ENCODE measurements at places on chromosomes 4 and X.

- DNase-seq, result peak; percentile 63
These were observed 118.0 kb downstream of the PDE5A start for GRCh38 chr4:119510395-119511149.

- no peak for DNase-seq
These were observed 1044.4 kb upstream of the DIAPH2 start for GRCh38 chrX:95640226-95640625.

- DNase-seq, result no peak
These were observed 149.8 kb downstream of the CHM start for GRCh38 chrX:85897362-85898126.

- DNase-seq, result no peak
These were observed 111.6 kb downstream of the AFF2 start for GRCh38 chrX:148611993-148612392.

- DNase-seq, result no peak
These were observed 83.0 kb downstream of the FAM193A start for GRCh38 chr4:2619459-2619858.

DNA sequence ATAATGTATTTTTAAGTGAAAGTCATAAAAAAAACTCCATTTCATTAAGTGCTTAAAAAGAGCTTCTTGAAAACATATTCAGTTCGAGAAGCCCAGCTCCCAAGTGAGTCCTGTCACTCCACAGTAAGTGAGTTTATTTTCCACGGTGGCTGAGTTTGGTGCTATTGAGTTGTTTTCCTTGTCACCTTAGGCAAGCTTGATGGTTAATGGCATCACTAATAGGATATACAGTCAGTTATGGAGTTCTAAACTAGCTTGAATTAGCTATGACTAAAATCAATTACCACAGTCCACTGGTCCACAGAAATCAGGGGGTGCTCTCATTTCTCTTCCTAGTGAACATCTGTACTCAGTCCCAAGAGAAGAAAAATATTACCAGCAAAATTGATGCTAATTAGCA, 1526.2 kb upstream of the IGFBP7 start:
- DNase-seq, result no peak

DNA sequence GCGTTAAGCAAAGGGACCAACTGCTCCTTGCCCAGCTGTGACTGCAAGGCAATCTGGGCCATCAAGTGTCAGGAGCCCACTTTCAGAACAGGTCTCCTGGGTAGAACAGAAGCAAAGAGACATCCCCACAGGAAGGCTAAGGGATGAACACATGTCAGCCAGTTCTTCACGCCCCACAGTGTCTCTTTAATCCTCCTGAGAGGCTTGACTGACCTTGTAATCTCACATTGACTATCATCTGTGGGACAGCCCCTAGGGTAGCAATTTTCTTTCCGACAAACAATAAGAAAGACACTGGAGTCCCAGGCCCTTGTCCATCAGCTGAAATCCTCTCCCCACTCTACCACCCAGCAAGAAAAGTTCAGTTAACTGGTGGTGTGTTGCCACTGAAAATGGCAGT, 1.0 kb downstream of the CHRDL1 start:
- no peak for DNase-seq

- DNase-seq, result no peak
These were observed 221.2 kb downstream of the SPRY1 start for GRCh38 chr4:123617791-123618190.

DNA sequence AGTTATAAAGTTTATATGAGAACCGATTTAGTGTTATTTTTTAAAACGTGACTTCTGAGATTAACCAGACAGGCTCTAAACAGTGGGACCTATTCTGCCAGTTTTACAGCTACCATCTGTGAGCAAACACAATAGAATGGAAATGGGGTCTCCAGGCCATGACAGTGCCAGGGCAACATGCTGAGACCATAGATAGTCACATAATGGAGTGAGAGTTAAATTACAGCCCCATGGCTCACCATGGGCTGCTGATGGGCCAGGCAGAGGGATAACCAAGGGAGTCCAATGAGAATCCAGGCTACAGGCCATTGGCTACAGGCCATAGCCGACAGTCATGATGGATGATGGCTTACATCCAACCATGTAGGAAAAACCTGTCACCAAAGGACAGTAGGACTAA, 183.5 kb upstream of the NDP start:
- DNase-seq, result no peak

DNA sequence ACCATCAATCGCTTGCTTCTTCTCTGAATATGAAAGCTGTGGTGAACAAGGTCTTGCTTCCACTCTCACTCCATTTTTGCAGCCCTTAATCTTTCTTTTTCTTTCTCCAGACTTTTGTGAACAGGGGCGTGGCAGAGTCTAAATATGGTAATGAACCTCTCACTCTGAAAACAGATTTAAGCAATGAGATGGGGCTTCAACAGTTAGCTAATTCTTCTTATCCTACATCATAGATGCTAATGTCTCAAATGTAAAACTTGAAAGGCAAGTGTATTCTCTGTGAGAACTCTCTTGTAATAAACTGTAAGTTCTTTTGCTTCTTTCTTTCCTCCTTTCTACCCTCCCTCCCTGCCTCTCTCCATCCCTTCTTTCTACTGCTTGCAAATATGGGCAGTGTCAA, 106.5 kb upstream of the ANK2 start:
- no peak for DNase-seq

- no peak for DNase-seq
These were observed 131.9 kb upstream of the RADX start for GRCh38 chrX:106479920-106480319.

DNA sequence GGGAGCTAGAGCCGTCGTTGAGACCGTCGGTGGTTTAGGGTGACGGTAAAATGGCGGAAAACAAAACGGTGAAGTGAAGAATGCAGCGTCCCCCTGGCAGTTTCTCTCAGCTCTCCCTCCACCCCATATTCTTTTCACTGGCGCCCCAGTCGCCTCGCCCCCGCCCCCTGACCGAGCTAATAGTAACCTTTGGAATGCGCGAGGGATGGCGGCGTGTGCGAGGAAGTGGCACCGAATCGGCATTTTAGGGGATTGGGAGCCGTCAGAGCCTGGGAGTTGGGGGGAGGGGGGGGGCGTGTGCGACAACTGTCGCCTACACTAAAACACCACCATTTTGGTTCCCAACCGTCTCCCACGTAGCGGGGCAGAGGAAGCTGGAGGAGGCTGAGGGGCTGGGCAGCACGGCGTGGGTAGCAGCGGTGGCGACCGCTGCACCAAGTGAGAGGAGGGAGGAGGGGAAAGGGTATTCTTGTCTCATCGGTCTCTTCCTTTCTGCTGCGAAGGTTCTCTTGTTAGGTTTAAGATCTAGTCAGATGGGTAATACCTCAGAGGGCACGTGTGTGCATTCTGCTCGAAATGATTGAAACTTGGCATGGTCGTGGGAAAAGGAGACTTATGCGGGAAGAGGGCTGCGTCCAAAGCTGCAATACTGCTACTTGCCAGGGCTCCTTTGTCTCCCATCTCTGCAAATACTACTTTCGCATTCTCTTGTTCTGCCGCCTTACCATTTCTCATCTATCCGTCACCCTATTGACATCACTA, 840 bp downstream of the ZNF711 start:
- DNase-seq, result peak; percentile 10

DNA sequence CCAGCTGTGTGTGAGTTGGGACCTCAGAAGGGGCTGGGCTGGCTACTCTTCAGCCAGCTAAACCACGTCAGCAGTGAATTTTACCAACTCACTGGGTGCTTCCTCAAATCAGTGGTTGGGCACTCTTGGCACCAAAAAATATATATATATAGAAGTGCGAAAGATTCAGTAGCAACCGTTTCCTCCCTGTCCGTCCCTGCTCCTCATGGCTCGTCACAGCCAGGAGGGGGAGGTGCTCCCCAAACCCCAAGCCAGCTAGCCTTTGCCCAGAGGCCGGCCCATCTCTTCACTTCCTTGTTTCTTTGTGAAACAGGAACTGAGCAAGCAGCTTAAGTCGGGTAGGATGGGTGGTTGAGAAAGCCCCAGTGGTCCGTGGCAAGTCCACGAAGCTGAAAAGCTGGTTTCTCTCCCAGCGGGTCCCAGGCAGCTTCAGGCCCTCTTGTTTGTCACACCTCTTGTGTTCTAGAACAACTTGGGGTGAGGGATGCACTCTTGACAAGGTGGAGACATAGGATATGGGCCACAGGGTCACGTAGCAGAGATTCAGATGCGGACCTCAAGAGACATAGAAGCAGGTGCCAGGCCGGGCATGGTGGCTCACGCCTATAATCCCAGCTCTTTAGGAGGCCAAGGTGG, 6.8 kb upstream of the SASH3 start:
- no peak for DNase-seq

DNA sequence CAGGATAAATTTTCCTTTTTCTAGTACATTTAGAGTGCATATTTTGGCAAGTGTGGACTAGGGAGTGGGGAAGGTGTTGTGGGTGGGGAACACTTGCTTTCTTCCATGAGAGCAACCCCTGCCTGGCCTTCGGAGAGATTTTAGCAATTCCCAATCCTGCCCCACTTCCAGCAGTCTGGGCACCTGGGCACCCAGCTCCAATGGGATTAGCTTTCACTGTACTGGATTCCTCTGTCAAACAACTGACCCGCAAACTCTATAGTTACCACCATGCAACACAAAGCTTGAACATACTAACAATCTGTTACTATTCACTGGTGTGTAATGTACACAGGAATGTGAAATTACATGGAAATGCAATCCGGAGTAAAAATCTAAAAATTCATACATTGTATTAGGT, 50.3 kb downstream of the SH3RF1 start:
- no peak for DNase-seq

GRCh38 chr4:252065-252601, 53.1 kb downstream of the ZNF732 start:
- no peak for DNase-seq

Measured in fibroblast of skin of right quadriceps (primary cell).